ENCODE measurements at places on chromosomes 1 and 21. TPM values are rescaled to one million over a fixed set of nuclear protein-coding genes. Genes with fewer than 3 reads are reported as not detected.

Gene TRABD2B
- 17.8 TPM for total RNA-seq

Gene COL6A2
- total RNA-seq, result 322 TPM

GRCh38 chr1:157776971-157777391 is at the start of gene FCRL2:
Gene FCRL2 (minus strand): TSS chr1:157777132. CDS start chr1:157777073, 59 bp downstream.
- DNase-seq, result no peak

DNA sequence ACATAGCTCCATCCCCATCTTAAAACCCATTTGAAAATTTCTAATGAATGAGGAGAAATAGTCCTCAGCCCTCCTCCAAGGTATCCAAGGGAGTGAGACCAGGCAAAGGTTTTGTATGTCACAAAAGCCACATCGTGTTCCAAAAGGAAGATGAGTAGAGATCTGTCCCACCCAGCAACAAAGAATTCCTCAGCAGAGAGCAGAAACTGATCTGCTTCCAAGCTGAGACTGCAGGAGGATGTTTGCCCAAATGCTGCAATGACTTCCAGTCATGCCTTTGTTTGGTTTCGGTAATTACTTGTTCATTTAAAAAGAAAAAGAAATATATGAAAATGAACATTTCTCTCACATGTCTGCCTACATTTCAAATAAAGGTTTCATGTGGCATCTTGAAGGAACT is 186.9 kb downstream of the SETD4 start:
- DNase-seq, result no peak

DNA sequence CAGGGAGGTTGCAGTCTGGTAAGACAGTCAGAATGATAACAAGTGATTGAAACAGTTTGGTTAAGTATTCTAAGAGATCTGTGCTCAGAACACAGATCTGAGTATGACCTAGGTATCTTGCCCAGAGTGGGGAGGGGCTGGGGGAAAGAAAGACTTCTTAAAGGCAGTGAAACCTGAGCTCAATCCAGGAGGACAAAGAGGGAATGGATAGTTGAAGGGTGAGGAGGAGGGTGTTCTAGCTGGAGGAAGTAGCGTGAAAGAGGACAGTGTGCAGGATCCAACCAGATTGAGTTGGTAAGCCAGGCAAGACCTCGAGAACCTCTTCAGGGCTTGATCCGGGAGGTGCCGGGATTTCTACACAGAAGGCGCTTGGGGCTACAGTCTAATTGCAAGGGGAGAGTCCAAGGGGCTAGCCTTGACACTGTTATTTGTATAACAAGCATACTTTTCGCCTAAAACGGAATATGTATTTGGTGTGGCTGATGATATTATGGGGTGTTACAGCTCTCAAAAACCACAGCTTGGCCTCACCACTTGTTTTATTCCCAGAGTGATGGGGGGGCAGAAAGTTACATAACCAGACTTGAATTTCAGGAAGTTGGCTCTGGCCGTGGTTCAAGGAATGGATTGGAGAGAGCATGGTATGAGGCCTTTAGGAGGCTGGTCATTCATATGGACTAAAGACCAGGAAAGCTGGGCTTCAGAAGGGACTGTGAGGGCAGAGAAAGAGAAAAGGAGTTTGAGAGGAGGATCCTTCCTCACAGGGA is 19.1 kb downstream of the RCSD1 start:
- no peak for DNase-seq
